Activated naive CD4-positive, alpha-beta T cell treated with anti-CD3 and anti-CD28 coated beads, Interleukin-2, amount 50 U/mL, for 16 hours (primary cell): ENCODE measurements at places on chromosomes 11 and 22.

DNA sequence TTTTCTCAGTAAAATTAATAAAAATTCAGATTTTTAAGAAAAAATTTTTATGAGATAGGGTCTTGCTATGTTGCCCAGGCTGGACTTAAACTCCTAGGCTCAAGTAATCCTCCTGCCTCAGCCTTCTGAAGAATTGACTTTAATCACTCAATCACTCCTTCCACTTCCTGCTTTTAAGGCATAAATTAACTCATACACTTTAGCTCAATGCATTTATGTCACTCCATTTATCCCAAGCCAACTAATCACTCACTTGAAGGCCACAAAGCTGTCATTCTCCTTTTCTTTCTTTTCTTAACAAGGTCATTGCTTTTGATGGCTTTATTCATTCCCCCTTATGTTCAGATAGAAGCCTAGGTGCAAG, 877 bp downstream of the ALG9 start:
- DNase-seq, result no peak

- DNase-seq, result no peak
Observed at GRCh38 chr22:45351956-45352355, 42.2 kb downstream of the FAM118A start.

- no peak for DNase-seq
Observed at GRCh38 chr11:129976328-129976727, 26.3 kb downstream of the PRDM10 start.

- DNase-seq, result peak; percentile 86
Observed at GRCh38 chr11:2305140-2305778, 3.4 kb downstream of the TSPAN32 start.

DNA sequence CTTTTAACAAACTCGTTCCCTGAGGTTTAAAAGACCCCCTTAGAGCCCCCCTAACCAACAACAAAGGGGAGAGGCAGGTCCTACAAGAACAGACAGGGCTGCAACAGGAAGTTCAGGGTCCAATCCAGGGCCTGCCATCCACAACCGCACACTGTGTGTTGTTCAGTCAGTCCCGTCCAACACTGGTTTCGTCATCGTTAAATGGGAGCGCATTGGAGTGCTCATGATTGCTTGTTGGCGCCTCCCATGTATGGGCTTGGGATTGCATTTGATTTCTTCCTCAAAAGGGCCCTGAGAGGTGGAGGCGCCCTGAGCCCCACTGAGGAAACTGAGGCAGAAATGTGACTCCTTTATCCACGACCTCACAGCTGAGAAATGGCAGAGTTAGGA, 174.1 kb downstream of the MN1 start:
- no peak for DNase-seq

GRCh38 chr22:20245577-20246367, 22.3 kb downstream of the RTN4R start:
- DNase-seq, result no peak
